ENCODE measurements at places on chromosomes 11 and 22. TPM values are rescaled to one million over a fixed set of nuclear protein-coding genes. Genes with fewer than 3 reads are reported as not detected.

FGF4 gene
- total RNA-seq = not detected

SERGEF gene
- total RNA-seq = 42.7 TPM

BLID gene
- not detected for total RNA-seq

SCGB1A1 gene
- total RNA-seq = not detected

P4HA3 gene
- total RNA-seq = not detected

FGF3 gene
- not detected for total RNA-seq

PAX6 gene
- total RNA-seq = not detected

KRTAP5-2 gene
- total RNA-seq = not detected

DNA sequence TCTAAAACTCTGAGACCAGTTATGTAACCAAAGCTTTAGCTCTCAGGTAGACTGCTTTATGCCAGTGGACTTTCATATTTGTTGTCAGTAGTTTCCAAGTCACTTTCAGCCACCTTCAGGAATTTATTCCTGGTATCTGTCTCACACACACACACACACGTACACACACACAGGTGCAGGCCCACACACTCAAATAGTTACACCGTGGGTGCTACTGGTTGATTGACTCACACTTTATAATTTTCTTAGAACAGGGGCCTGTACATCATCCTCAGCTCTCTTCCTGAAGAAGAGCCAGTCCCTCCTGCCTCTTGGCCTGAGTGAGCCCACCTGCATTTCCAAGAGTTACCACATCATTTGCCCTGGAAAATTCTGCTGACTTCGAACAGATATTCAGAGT, 555.2 kb downstream of the SOX6 start:
- peak; percentile 51 for DNase-seq

DNA sequence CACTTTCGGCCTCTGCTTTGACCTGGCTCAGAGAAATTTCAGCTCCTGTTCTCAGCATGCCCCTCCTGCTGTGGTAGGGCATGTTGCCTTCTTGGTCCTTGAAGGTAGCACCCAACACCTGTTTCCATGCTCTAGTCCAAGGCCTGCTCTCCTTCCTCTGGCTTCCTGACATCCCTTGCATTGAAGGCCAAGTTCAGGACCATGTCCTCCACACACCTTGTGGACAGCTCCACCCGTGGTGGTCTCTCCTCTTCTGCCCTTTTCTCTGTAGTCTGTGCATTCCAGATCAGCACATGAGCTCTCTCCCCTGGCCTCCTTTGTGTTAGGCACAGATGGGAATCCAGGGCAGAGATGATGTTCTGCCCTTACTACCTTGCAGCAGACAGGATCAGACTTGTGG, 225.3 kb downstream of the ADAMTS15 start:
- no peak for DNase-seq

DNA sequence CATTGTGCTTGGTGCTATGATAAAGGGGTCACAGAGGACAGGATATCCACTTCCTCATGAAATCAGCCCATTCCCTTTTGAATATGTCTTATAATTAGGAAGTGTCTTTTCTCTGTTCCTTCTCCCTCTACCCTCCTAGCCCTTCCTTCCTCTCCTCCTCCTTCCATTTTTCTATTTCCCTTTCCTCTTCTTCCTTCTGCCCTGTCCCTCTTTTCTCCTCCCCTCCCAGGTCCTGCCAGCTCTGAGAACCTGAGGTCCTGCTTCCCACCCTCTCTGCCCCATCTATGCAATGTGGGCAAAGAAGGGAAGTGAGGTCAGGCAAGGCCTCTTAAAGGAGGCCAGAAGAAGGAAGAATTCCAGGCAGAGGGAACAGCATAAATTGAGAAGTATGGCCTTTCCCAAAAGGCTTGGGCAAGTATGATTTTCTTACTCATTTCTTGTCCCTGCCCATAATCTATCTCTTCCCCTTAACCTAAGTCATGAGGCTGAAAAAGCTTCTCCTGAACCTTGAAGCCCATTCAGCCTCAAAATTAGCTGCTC, 7.7 kb upstream of the UBASH3B start:
- no peak for DNase-seq

- no peak for DNase-seq
Observed at GRCh38 chr11:20770414-20770946, 101.1 kb downstream of the NELL1 start.

DNA sequence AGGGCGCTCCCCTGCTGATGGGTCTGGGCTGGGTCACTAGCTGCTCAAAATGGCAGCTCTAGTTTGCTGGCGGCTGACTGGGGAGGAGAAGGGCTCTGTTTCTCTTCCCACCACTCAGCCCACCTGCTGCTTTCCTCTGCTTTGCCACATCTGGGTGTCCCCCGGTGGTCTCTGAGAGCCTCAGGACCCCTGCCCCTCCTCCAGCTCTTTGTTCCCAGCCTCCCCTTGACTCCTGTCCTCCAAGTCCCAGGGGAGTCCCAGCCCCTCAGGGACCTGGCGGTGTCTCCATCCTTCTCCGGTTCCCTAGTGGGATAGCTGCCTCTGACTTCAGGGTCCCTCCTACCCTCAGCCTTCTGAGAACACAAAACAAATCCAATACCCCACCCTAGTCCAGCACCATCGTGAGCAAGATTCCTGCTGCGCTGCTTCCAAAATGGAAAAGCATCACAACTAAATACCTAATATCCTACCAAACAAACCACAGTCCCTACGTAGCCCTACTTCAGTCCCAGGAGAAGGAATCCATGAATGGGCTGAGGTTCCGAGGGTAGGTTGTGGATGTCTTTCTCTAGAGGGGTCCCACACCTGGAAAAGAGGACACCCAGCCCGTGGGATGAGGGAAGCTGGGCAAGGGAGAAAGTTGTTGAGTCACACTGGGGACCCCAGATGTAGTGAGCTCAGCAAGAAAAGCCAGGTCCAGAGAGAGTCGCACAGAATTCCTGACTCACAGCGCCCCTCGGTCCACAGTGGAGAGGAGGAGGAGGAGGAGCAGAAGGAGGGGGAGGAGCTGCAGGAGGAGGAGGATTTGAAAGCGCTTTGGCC, 45.0 kb upstream of the NNMT start:
- no peak for DNase-seq

GRCh38 chr11:65429068-65429681, 6.6 kb downstream of the NEAT1 start:
- peak; percentile 59 for DNase-seq

GRCh38 chr11:116984589-116984988, 113.6 kb downstream of the SIK3 start:
- no peak for DNase-seq

- peak; percentile 56 for DNase-seq
Observed at GRCh38 chr22:38570779-38571364, 889 bp upstream of the DMC1 start.

DNA sequence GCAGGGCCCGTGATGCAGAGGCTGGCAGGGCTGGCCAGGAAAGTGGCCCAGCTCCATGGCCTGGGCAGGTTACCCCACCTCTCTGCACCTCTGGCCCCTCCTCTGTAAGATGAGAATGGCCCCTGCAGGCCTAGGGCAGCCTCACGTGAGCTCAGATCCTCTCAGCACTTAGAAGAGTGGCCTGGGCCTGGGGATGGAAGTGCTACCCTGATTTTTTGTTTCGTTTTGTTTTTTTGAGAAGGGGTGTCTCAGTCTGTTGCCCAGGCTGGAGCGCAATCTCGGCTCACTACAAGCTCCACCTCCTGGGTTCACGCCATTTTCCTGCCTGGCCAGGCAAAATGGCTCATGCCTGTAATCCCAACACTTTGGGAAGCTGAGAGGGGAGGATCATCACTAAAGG, 982 bp downstream of the APOBEC3H start:
- no peak for DNase-seq

GRCh38 chr11:124442442-124442841, 3.1 kb downstream of the OR8B8 start:
- DNase-seq = no peak

GRCh38 chr11:41246399-41246745, 213.1 kb downstream of the LRRC4C start:
- DNase-seq = no peak

DNA sequence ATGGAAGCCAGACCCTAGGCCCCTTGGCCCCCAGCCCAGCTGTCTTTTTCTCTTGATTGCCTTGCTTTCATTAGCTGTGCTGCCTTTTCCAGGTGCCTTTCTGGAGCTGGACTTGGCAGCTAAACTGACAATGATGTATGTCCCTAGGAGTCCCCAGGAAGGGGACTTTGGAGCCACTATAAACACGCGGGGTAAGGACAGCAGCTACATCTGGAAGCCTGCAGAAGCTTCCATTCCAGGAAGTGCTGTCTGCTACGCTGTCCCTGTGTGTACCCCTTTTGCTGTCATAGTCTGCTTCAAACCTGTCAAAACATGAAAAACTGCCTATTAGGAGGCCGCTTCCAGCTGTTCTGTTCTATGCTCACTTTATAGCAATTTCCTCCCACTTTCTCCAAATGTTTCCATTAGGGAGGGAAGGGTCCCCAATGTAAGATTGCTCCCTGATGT, 153.3 kb upstream of the RAG2 start:
- no peak for DNase-seq

- peak; percentile 3 for DNase-seq
Observed at GRCh38 chr11:2788168-2789071, 88.6 kb upstream of the KCNQ1OT1 start.

DNA sequence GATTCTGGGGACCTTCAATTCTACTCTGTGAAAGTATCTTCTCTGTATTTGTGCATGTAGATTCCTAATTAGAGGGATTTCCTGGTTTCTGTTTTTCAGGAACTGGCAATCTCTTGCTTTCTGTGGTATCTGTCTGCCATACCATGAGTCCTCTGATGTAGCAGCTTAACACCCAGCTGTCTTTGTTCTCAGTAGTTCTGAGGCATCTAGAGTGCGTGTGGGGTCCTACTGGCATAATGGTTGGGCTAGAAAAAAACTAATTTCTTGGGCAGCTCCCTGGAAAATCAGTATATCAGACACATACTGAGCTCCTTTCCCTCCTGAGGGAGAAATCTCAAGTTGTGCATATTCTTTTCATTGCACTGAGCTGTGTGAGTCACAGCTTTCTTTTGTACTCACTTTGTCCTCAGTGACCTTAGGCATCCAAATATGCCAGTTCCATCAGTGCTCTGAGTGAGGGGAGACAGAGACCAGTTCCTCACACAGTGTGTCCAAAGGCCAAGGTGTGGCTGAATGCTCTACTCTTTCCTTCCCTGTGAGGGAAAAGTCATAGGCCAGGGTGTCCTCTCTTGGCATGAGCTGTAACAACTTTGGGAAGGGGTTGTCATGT, 35.5 kb upstream of the SLC22A24 start:
- DNase-seq = no peak

DNA sequence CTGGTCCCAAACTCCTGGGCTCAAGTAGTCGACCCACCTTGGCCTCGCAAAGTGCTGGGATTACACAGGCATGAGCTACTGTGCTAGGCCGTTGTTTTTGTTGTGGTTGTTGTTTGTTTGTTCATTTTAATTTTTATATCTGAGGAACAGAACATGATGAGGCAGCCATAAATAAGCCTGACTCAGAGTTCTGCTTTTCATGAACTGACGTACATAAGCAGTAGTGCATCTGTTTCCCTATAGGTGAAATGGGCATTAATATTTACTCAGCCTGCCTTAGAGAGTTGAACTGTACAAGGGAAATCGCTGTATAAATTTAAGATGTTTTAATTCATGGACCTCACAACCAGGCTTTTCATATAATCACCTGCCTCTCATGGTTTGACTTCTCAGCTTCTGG, 80.5 kb downstream of the PDHX start:
- DNase-seq = no peak

DNA sequence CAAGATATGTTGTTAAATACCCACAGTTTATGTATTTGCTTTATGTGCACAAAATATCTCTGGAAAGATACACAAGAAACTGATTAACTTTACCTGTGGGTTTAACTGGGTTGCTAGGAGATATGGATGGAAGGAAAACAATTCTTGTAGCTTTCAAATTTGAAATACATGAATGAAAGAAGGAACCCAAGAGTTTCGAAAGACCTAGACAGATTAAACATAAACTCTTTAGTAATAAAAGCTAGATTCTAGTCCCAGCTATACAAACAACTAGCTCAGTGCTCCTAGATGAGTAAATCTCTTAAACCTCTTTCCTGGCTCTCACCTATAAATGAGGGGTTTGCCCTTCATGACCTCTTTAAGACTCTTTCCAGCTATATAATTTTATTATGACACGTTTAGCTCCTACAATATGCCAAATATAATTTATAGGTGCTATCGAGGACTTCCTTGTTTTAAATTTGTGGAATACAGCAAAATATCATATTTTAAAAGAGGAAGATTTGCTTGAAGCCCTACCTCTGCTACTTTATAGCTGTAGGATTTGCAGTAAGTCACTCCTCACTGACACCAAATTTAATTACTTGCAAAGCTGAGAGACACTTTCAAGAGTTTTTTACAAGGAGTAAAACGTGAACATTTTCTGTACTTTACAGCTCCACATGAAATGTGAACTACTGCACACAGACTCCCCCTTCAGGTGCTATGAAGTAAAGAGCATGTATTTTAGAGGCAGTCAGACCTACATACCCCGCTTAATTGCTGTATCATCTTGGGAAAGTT, 50.7 kb downstream of the RRAS2 start:
- DNase-seq = no peak

- no peak for DNase-seq
Observed at GRCh38 chr22:34476762-34477161, 556.5 kb upstream of the LARGE1 start.

Measured in activated CD4-positive, alpha-beta memory T cell treated with anti-CD3 and anti-CD28 coated beads for 36 hours (primary cell).